ENCODE measurements at places on chromosomes 1 and 21. TPM values are rescaled to one million over a fixed set of nuclear protein-coding genes. Genes with fewer than 3 reads are reported as not detected.

DNA sequence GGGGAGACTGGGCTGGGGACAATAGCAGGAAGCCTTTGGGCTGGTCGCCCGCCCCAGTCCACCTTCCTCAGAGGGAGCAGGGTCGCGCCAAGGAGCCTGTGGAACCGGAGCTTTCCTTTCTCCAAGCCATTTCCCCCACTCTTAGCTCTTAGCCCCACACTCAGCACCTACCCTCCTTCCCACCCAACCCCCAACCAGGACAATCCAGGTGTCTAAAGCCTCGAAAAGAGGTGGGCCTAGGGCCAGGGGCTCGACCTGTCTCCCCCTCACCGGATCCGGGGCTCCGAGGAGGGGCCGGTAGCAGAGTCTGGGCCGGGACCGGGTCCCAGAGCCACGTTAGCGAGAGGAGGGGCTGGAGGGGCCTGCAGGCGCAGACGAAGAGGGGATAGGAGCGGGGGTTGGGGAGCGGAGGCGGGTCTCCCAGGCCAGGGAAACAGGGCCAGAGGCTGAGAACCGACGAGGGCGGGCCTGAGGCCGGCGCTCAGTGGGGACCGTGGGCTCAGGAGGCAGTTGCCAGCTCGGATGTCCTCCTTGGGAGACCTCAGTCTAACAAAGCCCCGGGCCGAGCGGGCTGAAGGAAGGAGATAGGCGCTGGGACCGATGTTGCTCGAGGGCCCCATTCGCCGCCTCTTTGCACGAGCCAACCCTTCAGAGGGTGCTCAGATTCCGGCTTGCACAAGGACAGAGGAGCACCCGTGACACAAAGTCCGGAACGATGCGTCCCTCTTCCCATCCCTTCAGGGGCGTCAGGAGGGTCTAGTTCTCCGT is 943 bp downstream of the SEMA6C start:
- peaks cover 30% of the 10 kb centered on the region for H3K4me1 ChIP-seq
- peak overlapping the region; percentile 13 for H3K27ac ChIP-seq
- H3K4me3 ChIP-seq, result peak overlapping the region; percentile 65
- H3K27me3 ChIP-seq, result no peaks in the 10 kb centered on the region
- no peaks in the 10 kb centered on the region for H3K36me3 ChIP-seq
- peak; percentile 46 for DNase-seq

DNA sequence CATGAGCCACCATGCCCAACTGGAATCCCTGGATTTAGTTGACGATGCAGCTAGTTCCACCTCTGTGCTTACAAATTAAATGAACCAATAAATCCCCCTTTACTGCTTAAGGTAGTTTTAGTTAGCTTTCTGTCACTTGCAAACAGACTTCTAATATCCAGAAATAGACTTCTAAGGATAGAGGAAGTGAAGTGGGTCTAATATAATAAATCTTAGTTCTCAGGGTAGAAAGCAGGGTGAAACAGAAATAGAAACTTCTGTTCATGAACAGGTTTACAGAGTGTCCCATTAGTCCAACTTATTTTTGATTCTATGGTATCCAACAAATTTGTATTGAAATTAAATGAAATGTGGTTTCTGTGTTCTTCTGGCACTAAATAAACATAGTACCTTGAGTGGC is 20.1 kb downstream of the BCAS2 start:
- H3K4me3 ChIP-seq, result no peak overlapping the region
- H3K36me3 ChIP-seq, result peaks cover 16% of the 10 kb centered on the region
- no peak overlapping the region for H3K27ac ChIP-seq
- 0 out of 2 replicates have a peak, but pooled peaks cover 3% of the 10 kb centered on the region for H3K4me1 ChIP-seq
- no peak for DNase-seq

Gene TINAGL1
- 1.2 TPM for total RNA-seq

Gene ZC3H12A
- 5.1 TPM for total RNA-seq

DNA sequence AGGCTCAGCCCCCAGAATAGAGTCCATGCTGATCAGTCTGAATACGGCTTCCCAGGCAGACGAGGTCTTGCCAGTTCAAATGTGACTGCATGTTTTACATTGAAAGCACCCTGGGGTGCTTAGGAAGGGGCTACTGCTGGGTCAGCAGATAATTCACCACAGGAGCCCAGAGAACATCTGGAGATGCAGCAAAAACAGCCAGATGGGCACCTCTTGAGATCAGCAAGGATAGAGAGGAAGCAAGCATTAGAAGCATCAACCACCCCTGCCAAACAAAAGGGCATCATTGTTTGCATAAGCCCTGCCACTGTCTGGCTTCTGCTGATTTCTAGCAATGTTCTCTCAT is 403.1 kb downstream of the RRAGC start:
- H3K36me3 ChIP-seq, result no peaks in the 10 kb centered on the region
- no peak overlapping the region for H3K4me3 ChIP-seq
- DNase-seq, result no peak
- peaks cover 9% of the 10 kb centered on the region for H3K4me1 ChIP-seq
- H3K27ac ChIP-seq, result no peak overlapping the region
- no peaks in the 10 kb centered on the region for H3K27me3 ChIP-seq

Gene CD1E
- total RNA-seq, result 0.34 TPM

DNA sequence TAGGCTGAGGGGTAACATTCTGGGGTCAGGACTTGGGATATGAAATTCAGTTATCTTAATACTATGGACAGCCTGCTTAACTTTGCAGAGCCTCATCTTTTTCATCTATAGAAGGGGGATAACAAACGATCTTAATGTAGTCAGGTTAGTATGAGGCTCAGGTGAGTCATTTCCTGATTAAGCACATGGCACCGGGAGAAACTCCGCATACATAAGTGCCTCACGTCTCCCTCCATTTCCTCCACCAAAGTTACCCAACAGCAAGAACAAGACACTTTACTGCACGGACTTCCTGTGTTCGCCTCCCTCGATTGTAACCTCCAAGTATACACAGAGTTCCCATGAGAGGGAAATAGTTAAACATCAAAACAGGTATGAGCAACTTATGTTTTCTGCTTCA is 112.7 kb upstream of the COA6 start:
- H3K4me3 ChIP-seq, result no peak overlapping the region
- no peaks in the 10 kb centered on the region for H3K4me1 ChIP-seq
- H3K36me3 ChIP-seq, result no peaks in the 10 kb centered on the region
- DNase-seq, result no peak
- no peak overlapping the region for H3K27ac ChIP-seq
- H3K27me3 ChIP-seq, result peaks cover 6% of the 10 kb centered on the region

- H3K36me3 ChIP-seq, result no peaks in the 10 kb centered on the region
- no peaks in the 10 kb centered on the region for H3K4me1 ChIP-seq
- H3K27me3 ChIP-seq, result peaks cover 21% of the 10 kb centered on the region
- DNase-seq, result no peak
Measured at GRCh38 chr1:4395158-4395557, 259.3 kb upstream of the AJAP1 start.

GRCh38 chr21:27391990-27392389 is 425.1 kb upstream of the ADAMTS5 start:
- no peaks in the 10 kb centered on the region for H3K4me1 ChIP-seq
- no peaks in the 10 kb centered on the region for H3K36me3 ChIP-seq
- no peak overlapping the region for H3K4me3 ChIP-seq
- H3K27me3 ChIP-seq, result no peaks in the 10 kb centered on the region
- no peak for DNase-seq
- H3K27ac ChIP-seq, result no peak overlapping the region

- no peaks in the 10 kb centered on the region for H3K27me3 ChIP-seq
- no peak overlapping the region for H3K4me3 ChIP-seq
- peaks cover 43% of the 10 kb centered on the region for H3K4me1 ChIP-seq
- peaks cover 55% of the 10 kb centered on the region for H3K36me3 ChIP-seq
- no peak overlapping the region for H3K27ac ChIP-seq
Measured at GRCh38 chr1:203056012-203056411, 29.7 kb downstream of the PPFIA4 start.

DNA sequence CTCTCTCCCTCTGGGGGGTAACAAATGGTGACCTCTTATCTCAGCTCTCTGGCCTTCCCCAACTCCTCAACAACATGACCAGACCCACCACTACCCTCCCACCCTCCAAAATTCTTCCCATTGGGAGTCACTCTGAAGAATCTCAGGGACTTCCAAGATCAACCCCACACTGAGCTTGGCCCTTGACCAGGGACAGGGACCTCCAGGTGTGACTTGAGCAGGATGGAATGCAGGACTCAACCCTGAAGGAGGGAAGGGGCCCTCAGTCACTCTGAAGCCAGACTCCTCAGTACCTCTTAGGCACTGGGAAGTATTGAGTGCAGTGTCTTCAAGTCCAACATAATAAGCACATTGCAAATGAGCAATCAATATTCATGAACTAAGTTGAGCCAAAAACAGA is 1.9 kb downstream of the CASQ1 start:
- H3K36me3 ChIP-seq, result no peaks in the 10 kb centered on the region
- H3K27me3 ChIP-seq, result no peaks in the 10 kb centered on the region
- peaks cover 13% of the 10 kb centered on the region for H3K4me1 ChIP-seq
- no peak for DNase-seq

Gene TEX38
- total RNA-seq, result not detected

Gene OR2L13
- not detected for total RNA-seq

Gene AGT
- total RNA-seq, result 1.6 TPM

DNA sequence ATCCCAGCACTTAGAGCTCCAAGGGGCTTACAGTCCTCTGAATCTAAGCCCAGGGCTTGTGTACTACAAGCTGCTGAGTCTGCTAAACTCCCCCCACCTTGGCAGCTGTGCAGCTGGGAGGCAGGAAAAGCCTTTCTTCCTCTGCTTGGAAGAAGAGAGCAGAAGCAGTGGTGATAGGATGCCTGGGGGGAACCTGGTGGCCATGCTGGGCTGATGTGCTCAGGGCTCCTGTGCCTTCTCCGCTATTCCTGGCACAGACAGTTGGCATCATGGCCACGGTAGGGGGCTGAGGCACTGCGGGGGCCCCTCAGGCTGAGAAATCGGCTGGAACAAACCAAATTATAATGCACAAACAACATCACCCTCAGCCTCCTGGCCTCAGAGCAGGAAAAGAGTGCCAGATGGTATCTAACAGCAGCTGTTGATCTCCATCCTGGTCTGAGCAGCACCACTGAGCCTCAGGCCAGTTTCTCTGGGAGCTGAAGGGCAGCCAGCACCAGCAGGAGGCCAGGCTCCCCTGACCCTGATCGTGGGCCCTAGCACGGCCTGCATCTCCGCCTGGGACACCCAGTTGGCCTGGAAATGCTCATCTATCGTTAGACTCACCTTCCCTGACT is 35.8 kb downstream of the ECE1 start:
- no peaks in the 10 kb centered on the region for H3K27me3 ChIP-seq
- peaks cover 5% of the 10 kb centered on the region for H3K36me3 ChIP-seq
- peak; percentile 96 for DNase-seq
- peak overlapping the region; percentile 84 for H3K27ac ChIP-seq

DNA sequence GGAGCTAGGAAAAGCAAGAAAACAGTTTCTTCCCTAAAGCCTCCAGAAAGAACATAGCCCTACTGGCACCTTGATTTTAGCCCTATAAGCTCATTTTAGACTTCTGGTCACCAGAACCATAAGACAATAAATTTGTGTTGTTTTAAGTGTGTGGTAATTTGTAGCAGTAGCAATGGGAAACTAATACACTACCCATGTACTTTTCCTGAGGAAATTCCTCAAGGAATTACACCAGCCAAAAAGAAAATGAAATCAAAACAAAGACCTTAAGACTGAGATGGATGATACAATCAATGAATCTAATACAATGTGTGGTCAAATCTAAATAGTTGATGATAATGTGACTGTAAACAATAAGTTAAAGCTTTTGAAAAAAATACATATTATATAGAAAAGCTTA is 11.8 kb downstream of the VAMP4 start:
- H3K27me3 ChIP-seq, result no peaks in the 10 kb centered on the region
- H3K4me3 ChIP-seq, result no peak overlapping the region
- no peaks in the 10 kb centered on the region for H3K4me1 ChIP-seq
- no peak for DNase-seq
- peaks cover 3% of the 10 kb centered on the region for H3K36me3 ChIP-seq

DNA sequence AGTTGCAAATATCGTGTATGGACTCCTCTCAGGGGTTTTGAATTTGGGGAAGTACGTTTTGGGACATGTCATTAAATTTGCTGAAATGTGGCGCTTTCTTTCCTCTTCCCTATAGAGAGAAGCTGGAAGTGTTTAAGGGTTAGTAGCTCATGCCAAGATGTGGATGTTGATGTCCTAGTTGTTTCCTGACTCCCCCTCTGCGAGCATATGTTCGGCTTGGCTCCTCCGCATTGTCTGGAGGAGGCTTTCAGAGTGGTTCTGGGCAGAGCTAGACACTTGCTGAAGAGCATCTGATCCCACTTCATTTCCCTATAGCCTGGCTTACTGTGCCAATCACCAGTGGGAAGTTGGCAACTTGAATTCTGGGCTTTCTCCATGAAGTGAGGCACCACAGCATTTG is 347.4 kb upstream of the B3GALT2 start:
- H3K27me3 ChIP-seq, result no peaks in the 10 kb centered on the region
- no peak overlapping the region for H3K4me3 ChIP-seq
- H3K36me3 ChIP-seq, result no peaks in the 10 kb centered on the region
- peaks cover 18% of the 10 kb centered on the region for H3K4me1 ChIP-seq

- H3K4me1 ChIP-seq, result no peaks in the 10 kb centered on the region
- no peak for DNase-seq
- no peak overlapping the region for H3K4me3 ChIP-seq
- no peaks in the 10 kb centered on the region for H3K36me3 ChIP-seq
- H3K27ac ChIP-seq, result no peak overlapping the region
- H3K27me3 ChIP-seq, result no peaks in the 10 kb centered on the region
Measured at GRCh38 chr1:156648951-156649350, 7.0 kb downstream of the BCAN start.

GRCh38 chr1:176847052-176847451 is 317.5 kb downstream of the ASTN1 start:
- no peaks in the 10 kb centered on the region for H3K27me3 ChIP-seq
- no peak overlapping the region for H3K27ac ChIP-seq
- H3K36me3 ChIP-seq, result no peaks in the 10 kb centered on the region
- no peaks in the 10 kb centered on the region for H3K4me1 ChIP-seq
- DNase-seq, result peak; percentile 2

- H3K4me3 ChIP-seq, result no peak overlapping the region
- DNase-seq, result no peak
- H3K27ac ChIP-seq, result no peak overlapping the region
- no peaks in the 10 kb centered on the region for H3K27me3 ChIP-seq
- H3K4me1 ChIP-seq, result no peaks in the 10 kb centered on the region
Measured at GRCh38 chr1:208874915-208875314, 630.7 kb upstream of the PLXNA2 start.

GRCh38 chr1:232378266-232379062 is 251.5 kb downstream of the SIPA1L2 start:
- H3K4me1 ChIP-seq, result no peaks in the 10 kb centered on the region
- H3K4me3 ChIP-seq, result 0 out of 2 replicates have a peak overlapping the region, but pooled peaks have one; percentile 4
- H3K27ac ChIP-seq, result no peak overlapping the region
- H3K36me3 ChIP-seq, result no peaks in the 10 kb centered on the region
- H3K27me3 ChIP-seq, result no peaks in the 10 kb centered on the region

DNA sequence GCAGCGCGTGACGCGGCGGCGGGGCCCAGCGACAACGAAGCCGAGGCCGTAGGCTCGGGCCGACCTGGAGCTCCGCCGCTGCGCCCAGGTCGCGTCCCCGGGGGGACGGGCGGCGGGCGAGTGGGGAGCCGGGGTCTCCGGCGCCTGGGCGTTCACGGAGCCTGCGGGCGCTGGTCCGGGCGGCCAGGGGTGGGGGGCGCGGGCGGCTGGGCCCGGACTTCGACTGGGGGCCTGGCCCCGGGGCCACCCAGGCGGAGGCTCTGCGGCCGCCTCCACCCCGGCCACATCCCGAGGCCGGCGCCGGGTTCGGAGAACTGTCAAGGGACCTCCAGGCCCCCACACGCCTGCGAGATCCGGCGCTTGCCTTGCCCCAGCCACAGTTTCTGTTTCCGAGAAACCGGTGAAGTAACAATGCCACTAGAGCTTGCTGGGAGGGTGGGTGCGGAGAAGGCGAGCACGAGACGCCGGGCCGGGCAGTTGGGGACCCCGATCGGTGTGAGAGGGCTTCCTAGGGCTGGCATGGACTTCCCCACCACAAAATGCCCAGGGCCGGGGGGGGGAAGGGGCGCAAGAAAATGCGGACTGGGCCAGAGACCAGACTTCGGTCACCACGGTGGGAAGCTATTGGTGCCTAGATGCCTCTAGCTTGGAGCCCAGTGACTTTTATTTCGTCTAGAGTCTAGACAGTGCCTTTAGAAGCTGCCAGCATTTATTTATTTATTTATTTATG is 501 bp downstream of the FBXO6 start:
- H3K27me3 ChIP-seq, result no peaks in the 10 kb centered on the region
- no peak overlapping the region for H3K4me3 ChIP-seq
- H3K36me3 ChIP-seq, result no peaks in the 10 kb centered on the region
- H3K4me1 ChIP-seq, result no peaks in the 10 kb centered on the region

Data from SJCRH30 (cell line).